Upper lobe of left lung (tissue), 6 donors: ENCODE measurements at places on chromosomes 1 and 21. TPM values are rescaled to one million over a fixed set of nuclear protein-coding genes. Genes with fewer than 3 reads are reported as not detected.

MCOLN2 gene
- 41.9 TPM for total RNA-seq

DNA sequence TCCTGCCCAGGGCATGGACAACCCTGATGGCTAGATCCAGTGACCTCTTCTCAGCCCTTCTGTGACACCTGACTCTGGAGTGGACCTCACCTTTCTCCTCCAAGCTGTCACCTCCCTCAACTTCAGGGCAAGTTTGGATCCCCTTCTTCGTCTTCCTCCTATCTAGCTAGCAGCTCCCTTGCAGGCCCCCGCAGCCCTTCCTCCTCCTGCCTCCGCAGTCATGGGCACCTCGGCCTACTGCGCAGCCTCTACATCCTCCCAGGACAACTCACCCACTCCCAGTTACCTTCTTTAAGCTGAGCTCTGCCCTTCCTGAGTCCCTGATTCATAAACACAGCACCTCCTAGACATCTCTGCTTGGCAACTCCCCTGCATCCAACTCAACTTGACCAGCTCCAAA lies 61.3 kb upstream of the ID3 start:
- no peak for DNase-seq

DPT gene
- total RNA-seq = 11.5 TPM

SLFNL1 gene
- 7.3 TPM for total RNA-seq

PATJ gene
- 122 TPM for total RNA-seq

RBP7 gene
- total RNA-seq = 1.7 TPM

DNA sequence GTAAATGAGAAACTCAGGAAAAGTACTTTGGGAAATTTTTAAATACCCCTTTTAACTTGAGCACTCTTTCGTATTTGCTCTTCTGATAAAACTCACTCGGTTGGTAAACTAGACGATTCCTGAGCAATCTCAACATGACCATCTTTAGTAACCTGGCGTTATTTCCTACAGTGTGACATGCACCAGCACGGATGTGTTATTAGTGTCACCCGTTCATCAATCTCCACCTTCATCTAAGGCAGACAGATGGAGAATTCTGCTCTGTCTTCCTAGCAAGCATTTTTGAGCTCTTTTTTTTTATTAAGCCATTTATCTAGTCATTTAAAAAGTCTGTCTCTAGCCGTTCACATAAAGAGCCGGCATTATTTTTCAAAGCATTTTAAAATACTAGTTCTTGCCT lies 155.2 kb downstream of the DISP1 start:
- no peak for DNase-seq

AGBL4 gene
- total RNA-seq = 1.2 TPM

- DNase-seq = no peak
Observed at GRCh38 chr1:203448521-203449061, 27.0 kb upstream of the PRELP start.

DNA sequence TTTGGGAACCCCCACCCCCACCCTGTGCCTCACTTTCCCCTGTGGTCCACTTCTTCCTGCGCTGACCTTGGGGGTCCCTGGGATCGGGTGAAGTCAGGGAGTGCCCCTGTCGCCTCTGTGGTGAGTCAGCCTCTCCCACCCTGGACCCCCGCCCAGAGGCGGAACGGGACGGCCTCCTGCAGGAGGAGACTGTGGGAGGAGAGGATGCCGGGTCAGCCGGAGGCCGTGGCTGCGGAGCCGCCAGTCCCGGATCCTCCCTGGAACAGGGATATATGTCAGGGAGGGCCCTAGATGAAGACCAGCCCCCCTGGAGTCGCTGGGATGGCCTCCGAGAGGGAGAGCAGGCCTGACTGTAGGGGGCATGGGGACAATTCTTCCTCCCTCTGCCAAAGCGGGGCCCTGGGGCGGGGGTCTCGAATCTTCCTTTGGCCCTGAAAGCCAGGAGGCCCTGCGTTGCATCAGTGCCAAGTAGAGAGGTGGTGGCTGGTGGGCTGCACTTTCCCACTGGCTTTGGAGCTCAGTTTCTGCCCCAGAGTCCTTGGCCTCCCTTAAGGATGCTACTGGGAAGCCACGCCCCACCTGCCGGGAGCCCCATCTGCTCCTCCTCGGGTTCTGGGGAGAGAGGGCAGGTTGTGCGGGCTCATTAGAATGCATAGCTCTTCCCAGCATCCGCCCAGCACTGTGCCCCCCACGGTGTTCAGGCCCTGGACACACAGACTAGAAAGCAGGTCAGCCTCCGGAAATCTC lies 930 bp downstream of the ARHGEF10L start:
- DNase-seq = no peak

- no peak for DNase-seq
Observed at GRCh38 chr1:31584869-31585735, 8.8 kb downstream of the TINAGL1 start.

DNA sequence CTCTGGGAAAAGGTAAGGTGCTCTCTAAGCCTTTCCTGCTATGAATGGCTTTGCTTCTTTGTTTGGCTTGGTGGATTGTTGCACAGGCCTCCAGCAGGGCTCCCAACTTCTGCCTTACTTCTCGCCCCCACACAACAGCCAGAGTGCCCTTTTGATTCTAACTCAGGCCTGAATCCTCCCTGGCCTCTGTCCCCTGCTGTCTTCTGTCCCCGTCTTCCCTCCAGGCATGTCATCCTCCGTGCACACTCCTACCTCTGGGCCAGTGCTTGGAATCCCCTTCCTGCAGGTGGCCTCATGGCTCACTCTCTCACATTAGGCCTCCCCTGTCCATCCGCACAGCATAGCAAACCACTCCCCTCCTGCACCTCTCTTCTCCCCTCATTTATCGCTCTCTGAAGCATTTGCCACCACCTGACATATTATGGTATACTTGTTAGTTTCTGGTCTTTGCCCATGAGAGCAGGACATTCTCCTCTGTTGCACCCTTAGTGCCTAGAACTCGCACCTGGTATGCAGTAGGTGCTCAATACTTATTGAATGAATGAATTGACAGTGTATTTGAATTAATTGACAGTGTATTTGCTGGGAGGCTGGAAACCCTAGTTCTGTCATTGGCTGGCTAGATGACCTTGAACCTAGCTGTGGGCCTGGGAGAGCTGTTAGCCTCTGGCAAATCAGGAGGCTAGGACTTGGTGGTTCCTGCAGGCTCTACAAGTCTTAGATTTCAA lies 2.9 kb downstream of the ZDHHC18 start:
- DNase-seq = no peak

DNA sequence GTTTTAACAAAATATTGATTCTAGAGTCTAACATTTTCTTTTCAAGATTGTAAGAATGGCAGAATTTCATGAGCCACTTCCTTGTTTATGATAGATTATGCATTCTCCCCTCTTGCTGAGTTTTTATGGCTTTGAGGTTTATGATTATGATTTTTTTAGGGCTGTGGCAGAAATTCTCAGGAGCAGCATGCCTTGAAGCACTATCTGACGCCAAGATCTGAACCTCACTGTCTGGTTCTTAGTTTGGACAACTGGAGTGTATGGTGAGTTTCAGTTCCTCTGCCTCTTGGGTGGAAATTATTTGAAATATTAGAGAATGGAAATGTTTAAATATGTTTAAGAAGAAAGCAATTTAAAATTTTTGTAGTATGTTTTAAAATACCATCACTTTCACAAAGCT lies 10.2 kb downstream of the USP16 start:
- DNase-seq = no peak

MAP10 gene
- total RNA-seq = 1.9 TPM

CDK18 gene
- 78.4 TPM for total RNA-seq

DNA sequence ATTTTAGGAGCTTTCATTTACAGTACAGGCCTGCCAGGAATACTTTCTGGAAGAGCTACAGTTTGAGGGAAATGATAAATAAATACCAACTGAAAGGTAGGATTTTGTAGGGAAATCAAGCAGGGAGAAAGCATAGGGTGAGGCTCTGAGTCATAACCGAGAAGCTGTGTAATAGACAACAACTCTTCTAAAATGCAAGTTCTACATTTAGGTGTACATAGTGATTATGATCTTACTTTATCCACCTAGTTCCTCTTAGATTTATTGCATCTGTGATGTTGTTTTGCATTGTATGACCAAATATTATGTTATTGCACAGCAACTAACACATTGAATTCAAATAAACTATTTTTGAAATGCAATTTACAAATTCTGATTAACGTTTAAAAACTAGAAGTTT lies 819.3 kb downstream of the PLA2G4A start:
- DNase-seq = no peak

UTS2 gene
- not detected for total RNA-seq

- no peak for DNase-seq
Observed at GRCh38 chr1:91161749-91162148, 139.9 kb upstream of the ZNF644 start.

DNA sequence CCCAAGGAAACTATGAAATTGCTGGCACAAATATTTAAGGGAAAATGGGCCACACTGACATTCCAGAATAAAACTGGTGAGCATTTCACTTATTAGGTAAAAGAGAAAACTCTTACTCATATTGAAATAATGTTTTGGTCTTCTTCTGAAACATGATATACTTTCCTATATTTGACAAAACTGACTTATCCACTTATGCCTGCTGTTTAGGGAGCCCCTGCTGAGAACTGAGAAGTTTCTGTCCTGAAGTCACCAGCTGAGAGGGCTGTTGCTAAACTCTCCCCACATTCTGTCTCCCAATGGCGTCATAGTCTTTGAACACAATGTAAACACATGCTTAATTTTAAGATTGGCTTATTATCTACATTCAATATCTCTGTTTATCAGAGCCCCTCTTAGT lies 46.8 kb upstream of the ZC3H11B start:
- no peak for DNase-seq

GRCh38 chr1:53614231-53615021 lies 124.5 kb downstream of the GLIS1 start:
- DNase-seq = no peak

OR2W3 gene
- 0.31 TPM for total RNA-seq

DNA sequence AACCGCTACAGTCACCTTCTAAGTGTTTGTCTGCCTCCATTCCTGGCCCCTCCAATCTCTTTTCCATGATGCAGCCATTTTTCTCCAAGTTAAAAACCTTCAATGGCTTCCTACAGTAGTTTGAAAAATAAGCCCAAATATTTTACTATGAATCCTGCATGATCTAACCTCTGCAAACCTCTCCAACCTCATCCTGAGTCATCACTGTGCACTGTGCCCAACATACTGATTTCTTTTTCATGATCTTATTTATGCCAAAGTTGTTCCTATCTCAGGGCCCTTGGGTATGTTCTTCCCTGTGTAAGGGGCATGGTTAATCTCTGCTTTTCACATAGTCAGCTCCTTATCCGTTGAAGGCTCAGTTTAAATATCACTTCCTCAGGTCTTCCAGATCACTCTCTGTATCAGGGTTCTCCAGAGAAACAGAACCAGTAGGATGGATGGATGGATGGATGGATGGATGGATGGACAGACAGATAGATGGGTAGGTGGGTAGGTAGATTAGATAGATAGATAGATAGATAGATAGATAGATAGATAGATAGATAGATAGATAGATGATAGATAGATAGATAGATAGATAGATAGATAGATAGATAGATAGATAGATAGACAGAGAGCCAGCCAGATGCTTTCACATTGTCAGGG lies 18.1 kb upstream of the PTPN14 start:
- no peak for DNase-seq

DNA sequence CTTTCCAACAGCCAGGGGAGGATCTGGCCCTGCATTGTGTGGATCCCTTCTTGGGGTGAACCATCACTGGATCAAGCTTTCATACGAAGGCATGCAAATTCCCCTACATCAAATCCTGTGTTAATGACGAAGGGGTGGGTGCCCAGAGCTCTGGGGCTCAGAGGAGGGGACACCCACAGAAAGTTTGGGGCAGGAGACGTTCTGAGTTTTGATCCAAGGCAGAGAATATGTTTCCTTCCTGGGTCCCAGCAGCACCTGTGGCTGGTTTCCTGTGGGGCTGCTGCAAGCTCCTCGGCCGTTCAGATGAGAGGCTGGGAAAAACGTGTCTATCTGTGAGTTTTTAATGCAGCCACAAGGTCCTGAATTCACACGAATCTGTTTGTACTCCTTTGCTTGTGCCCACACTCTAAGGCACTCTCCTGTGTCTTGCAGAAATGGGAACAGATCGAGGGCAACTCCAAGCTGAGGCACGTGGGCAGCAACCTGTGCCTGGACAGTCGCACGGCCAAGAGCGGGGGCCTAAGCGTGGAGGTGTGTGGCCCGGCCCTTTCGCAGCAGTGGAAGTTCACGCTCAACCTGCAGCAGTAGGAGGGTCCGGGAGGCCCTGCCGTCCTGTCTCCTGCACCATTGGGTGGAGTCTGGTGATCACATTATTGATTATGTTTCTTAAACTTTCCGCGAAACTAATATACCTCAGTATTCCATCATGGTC lies 147.1 kb downstream of the PGBD5 start:
- DNase-seq = peak; percentile 57

CYYR1 gene
- 9.9 TPM for total RNA-seq

- peak; percentile 62 for DNase-seq
Observed at GRCh38 chr21:45457161-45457831, 52.3 kb downstream of the COL18A1 start.

DNA sequence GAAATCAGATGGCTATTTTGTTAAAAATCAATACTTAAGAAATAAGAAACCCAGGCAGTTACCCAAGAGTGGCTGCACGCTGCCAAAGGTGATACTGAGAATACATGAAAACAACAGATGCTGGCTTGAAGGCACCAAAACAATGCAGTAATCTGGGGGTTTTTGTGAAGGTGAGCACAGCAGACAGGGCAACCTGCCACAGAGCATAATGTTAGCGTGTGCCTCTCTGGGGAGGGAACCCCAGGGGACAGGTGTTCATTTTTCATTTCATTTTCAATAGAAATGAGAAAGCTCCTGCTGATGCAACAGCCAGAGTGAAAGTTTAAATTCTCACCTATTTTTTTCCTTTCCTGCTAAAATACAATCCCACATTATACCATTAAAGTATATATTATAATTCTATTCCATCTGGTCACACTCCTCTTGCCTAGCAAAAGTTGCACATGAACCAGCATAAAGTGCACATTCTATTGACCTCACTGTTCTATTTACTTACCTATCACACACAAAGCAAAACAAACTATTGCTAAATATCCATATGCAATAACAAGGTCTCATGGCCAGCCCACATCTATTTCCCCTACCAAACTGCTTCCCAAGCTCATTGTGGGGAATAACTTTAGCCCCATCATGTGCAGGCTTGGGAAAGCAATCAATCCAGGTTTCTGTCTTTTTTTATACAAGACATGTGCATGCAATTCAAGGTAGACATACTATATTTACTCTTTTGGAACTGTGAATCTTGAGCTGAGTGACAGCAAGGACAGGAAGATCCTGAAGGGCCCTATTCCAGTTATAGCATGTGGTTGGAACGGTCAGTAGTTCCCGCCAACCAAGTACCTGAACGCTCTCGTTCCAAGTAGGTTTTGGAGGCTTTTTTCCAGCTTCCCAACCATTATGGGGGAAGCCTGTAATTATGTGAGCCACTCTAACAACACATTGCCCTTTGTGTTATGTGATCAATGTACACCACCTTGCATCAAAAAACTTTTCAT lies 173.6 kb downstream of the RERE start:
- DNase-seq = no peak

DNA sequence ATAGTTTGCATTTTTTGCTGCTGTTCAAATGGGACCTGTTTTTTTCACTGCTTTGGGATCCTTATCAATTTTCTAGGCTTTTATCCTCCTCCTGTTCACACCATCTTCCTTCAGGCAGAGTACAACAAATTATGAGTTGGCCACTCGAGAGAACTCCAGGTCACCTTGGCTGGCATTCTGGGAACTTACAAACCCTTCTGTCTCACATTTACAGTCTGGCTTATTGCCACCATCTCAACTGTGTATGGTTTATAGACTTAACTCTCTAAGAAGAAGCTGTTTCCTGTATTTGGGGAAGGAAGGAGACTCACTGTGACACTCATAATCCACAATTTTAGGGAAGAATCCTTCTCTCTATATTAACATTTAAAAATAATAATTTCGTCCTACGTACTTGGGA lies 5.4 kb upstream of the ZNF691 start:
- no peak for DNase-seq

CYP4A22 gene
- total RNA-seq = 1.8 TPM

- DNase-seq = no peak
Observed at GRCh38 chr1:185969028-185969427, 234.8 kb downstream of the HMCN1 start.

KCNJ10 gene
- not detected for total RNA-seq
